ENCODE measurements at places on chromosomes 5 and 9. TPM values are rescaled to one million over a fixed set of nuclear protein-coding genes. Genes with fewer than 3 reads are reported as not detected.

DNA sequence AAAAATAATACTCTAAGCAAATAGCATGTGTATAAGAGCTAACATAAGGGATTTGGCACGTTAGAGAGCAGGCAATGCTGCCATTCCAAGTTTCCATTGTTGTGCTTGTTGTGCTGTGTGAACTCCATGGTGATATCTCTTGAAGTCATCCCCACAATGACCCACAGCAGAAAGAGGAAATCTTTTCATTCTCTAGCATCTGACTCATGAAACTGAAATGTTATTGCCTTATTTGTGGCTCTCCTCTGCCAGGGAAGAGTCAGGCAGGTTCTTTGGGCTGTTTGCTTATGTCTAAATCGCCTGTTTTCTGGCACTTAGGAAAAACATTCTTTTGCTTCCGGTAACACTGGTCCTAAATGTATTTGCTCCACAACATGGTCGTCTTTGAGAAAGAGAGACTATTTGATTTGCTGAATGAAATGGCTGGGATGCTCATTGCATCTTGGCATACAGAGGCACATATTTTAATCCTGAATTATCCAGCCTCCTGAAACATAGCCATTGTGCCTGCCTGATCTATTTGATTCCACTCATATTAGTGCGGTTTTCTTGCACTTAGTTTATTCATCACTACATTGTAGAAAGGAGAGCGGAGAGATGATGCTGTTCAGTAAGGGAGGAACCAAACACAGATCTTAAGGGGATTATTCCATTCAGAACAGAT is 188.8 kb downstream of the CSNK1G3 start:
- peak; percentile 91 for DNase-seq

GRCh38 chr5:90888511-90889324 is 330.1 kb downstream of the ADGRV1 start:
- DNase-seq, result peak; percentile 45

CD274 gene
- total RNA-seq, result 17.0 TPM

CMBL gene
- 1.4 TPM for total RNA-seq

GRCh38 chr5:368183-369084 is 46.9 kb downstream of the AHRR start:
- DNase-seq, result peak; percentile 91
